Neural crest cell (in vitro differentiated cells): ENCODE measurements at places on chromosomes 11 and 22. TPM values are rescaled to one million over a fixed set of nuclear protein-coding genes. Genes with fewer than 3 reads are reported as not detected.

- no peak overlapping the region for H3K4me3 ChIP-seq
- H3K27me3 ChIP-seq: no peaks in the 10 kb centered on the region
- H3K36me3 ChIP-seq: peaks cover 12% of the 10 kb centered on the region
- no peak for DNase-seq
Observed at GRCh38 chr11:46436113-46436512, 44.5 kb upstream of the CHRM4 start.

DNA sequence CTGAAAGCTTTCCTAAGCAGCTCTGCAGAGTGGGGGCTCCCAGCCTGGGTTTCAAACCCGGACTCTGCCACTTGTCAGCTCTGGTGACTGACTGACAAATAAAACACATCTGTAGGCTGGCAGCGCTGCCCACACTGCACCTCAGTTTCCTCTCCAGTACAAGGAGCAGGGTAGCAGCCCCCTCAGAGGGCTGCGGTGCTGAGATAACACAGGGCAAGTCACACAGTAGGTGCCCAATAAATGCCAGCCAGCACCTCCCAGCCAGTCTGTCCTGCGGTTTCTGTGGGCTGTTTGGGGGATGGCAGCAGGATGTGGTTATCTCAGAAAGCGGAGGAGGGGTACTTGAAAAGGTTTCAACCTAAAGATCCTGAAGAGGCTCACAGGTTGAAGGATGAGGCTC lies 1.5 kb downstream of the SYT12 start:
- H3K27me3 ChIP-seq: peaks cover 64% of the 10 kb centered on the region
- H3K36me3 ChIP-seq: no peaks in the 10 kb centered on the region
- DNase-seq: no peak
- peaks cover 8% of the 10 kb centered on the region for H3K4me1 ChIP-seq
- no peak overlapping the region for H3K27ac ChIP-seq
- H3K4me3 ChIP-seq: no peak overlapping the region

GRCh38 chr11:95714843-95715776 lies 74.5 kb downstream of the FAM76B start:
- no peaks in the 10 kb centered on the region for H3K36me3 ChIP-seq
- peaks cover 40% of the 10 kb centered on the region for H3K4me1 ChIP-seq
- H3K27ac ChIP-seq: no peak overlapping the region
- no peak overlapping the region for H3K4me3 ChIP-seq

DNA sequence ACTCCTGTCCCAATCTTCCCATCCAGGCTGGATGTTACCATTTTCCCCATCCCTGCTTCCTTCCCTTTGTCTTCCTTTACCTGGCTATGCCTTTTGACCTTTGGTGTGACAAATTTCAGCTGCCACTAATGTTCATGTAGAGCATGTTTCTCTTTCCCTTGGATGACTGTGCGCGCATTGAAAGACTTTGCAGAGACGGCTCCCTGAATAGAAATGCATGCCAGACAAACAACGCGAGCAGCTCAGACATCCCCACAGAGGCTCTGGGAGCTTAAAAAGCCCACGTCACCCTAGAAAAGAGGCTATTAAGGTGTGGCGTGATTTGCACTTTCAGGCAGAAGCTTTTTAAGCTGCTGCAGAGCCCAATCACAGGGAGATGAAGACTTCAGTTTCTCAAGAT lies 202.0 kb downstream of the NTM start:
- no peaks in the 10 kb centered on the region for H3K27me3 ChIP-seq
- H3K36me3 ChIP-seq: no peaks in the 10 kb centered on the region
- H3K27ac ChIP-seq: no peak overlapping the region
- no peak overlapping the region for H3K4me3 ChIP-seq
- peaks cover 12% of the 10 kb centered on the region for H3K4me1 ChIP-seq

- no peak overlapping the region for H3K4me3 ChIP-seq
- no peak for DNase-seq
- no peaks in the 10 kb centered on the region for H3K27me3 ChIP-seq
- H3K36me3 ChIP-seq: peaks cover 16% of the 10 kb centered on the region
- H3K4me1 ChIP-seq: peaks cover 13% of the 10 kb centered on the region
Observed at GRCh38 chr11:10780040-10780439, 28.7 kb downstream of the EIF4G2 start.

DNA sequence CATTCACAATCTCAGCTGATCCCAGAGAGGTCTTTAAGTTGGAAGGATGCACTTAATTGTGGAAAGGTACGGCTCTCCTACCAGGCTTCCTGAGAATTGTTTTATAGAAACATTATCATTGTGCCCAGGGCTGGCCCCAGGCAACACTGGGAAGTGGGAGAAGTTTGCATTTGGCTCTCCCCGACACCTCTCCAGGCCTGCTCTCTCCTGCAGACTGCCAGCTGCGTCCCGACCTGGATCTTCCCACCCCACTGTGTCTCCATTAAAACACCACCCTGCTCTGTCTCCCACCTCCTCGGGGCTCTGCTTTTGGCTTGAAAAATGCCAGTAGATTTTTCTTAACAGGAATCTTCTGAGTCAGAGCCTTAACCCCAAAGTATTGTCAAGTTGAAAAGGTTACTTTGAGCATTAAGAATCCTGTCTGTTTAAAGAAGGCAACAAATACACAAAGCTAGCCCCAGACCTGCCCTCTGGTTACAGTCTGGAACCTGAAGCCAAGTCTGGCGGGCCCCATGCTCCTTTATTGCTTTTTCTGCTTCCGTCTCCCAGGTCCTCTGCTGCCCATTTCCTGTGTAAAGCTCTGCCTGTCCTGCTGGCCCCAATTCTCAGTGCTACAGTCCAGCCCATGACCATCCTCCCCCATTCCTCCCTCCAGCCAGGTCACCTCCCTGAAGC lies 530.2 kb downstream of the SOX6 start:
- DNase-seq: no peak
- no peak overlapping the region for H3K4me3 ChIP-seq

DNA sequence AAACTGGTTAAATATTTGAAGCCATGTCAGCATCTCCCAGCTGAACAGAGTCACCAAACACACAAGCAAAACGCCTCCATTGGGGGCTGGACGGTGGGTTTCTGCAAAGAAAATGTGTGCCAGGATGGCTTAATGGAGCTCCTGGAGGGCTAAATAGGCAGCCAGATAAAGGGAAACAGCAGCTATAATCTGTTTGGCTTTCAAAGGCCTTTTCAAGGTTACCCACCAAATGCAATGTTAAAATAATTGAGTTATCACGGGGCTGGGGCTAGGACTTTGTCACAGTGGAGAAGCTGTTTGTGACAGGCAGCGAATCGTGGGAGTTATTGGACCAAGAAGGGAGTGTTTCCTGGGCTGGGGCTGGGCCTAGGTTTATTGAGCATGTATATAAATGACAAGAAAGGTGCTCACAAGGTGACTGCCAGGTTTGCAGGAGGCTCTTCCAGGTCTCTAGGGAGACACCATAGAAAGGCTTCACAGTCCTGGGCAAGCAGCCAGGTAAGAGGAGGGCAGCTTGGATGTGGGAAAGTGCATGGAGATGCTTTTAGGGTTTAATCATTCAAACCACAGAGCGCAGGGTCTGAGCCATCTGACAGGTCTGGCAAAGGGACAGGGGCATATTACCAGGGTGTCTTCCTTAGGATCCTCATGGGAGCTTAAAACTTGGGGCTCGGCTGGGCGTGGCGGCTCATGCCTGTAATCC lies 28.3 kb downstream of the GRIK4 start:
- DNase-seq: no peak
- H3K4me3 ChIP-seq: no peak overlapping the region
- H3K27ac ChIP-seq: no peak overlapping the region

GRCh38 chr11:68329978-68330699 lies 17.7 kb downstream of the LRP5 start:
- H3K27ac ChIP-seq: peak overlapping the region; percentile 6
- peak overlapping the region; percentile 8 for H3K4me3 ChIP-seq
- H3K27me3 ChIP-seq: no peaks in the 10 kb centered on the region
- DNase-seq: no peak
- peaks cover 69% of the 10 kb centered on the region for H3K4me1 ChIP-seq
- peaks cover 2% of the 10 kb centered on the region for H3K36me3 ChIP-seq

NNMT gene
- total RNA-seq: 0.82 and 1.5 TPM in 2 replicates

APOC3 gene
- not detected in 2 replicates for total RNA-seq

CPSF7 gene
- total RNA-seq: 144 and 150 TPM in 2 replicates

SLC22A25 gene
- total RNA-seq: not detected in 2 replicates
